Left lung (tissue), 14 donors: ENCODE measurements at places on chromosomes 4 and X. TPM values are rescaled to one million over a fixed set of nuclear protein-coding genes. Genes with fewer than 3 reads are reported as not detected.
A peak's percentile ranks its signal among the peaks of the same experiment; 100 is the strongest.

DNA sequence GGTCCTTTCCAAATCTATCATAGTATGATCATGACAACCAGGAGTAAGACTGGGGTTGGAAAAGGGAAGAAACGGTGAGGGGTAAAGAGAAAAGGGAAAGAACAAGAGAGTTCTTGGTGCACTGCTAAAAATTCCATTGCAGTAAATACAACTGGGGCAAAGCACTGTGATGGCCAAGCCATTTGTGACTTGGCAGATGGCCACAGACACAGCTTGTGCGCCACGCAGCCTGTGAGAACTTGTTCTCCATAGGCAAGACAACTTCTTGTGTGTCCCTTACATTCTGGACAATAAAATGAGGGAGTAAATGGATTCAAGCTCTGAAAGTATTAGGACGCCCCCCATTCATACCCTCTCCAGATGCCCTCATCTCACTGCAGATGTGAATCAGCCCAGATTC lies 10.9 kb downstream of the MFAP3L start:
- H3K27me3 ChIP-seq = no peaks in the 10 kb centered on the region
- no peak overlapping the region for H3K27ac ChIP-seq
- no peaks in the 10 kb centered on the region for H3K4me1 ChIP-seq
- H3K4me3 ChIP-seq = no peak overlapping the region
- H3K36me3 ChIP-seq = no peaks in the 10 kb centered on the region
- DNase-seq = peak; percentile 67

Gene CSAG3
- total RNA-seq = not detected

DNA sequence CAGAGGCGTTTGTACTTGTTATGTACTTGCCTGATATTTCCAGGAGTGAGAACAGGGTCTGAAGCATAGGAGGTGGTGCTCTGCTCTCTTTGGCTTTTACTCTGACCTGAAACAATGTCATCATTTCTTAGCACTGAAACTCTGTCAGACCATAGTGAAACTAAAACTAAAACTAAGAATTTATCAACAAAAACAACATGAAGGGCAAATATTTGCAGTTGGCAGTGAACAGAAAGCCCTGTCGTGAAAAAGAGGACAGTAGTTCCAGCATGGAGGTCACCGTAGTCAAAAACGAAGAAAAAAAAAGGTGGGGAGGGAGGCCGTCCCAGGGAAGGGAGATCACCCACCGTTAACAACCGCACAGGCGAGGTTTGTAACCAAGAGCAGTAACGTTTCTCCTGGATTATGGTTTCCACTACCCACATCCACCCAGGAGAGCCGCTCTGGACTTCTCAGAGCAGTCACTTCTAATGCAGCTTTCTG lies 97.5 kb downstream of the ANK2 start:
- peak overlapping the region; percentile 18 for H3K4me3 ChIP-seq
- H3K27ac ChIP-seq = no peak overlapping the region
- no peaks in the 10 kb centered on the region for H3K27me3 ChIP-seq
- DNase-seq = no peak
- H3K36me3 ChIP-seq = no peaks in the 10 kb centered on the region

Gene FAM184B
- total RNA-seq = 0.18 TPM

- H3K4me1 ChIP-seq = no peaks in the 10 kb centered on the region
- no peak for DNase-seq
- no peak overlapping the region for H3K27ac ChIP-seq
- H3K4me3 ChIP-seq = no peak overlapping the region
- no peaks in the 10 kb centered on the region for H3K27me3 ChIP-seq
Measured at GRCh38 chrX:97397371-97397770, 513.7 kb downstream of the RPA4 start.

GRCh38 chr4:139154538-139154937 lies 22.5 kb downstream of the ELF2 start:
- no peak for DNase-seq
- no peak overlapping the region for H3K4me3 ChIP-seq
- H3K27ac ChIP-seq = no peak overlapping the region
- H3K36me3 ChIP-seq = no peaks in the 10 kb centered on the region

DNA sequence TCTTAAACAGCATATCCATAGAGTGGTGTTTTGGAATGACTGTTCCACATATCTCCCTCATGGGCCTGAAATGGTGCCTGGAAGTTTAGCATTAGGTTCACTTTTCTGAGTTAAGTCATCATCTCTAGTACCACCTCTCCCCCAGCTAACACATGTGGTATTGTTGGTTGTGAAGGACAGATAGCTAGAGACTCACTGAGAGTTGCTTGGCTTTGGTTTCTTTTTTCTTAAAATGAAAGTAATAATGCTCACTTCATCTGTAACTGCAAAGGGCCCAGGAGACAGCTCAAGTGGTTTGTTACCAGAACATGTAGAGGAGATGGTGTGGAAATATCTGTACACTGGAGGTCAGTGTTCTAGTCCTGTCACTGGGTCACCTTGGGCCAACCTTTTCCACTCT lies 90.9 kb downstream of the EFNB1 start:
- H3K36me3 ChIP-seq = no peaks in the 10 kb centered on the region
- H3K4me1 ChIP-seq = no peaks in the 10 kb centered on the region
- H3K27me3 ChIP-seq = no peaks in the 10 kb centered on the region
- no peak for DNase-seq
- no peak overlapping the region for H3K4me3 ChIP-seq
- H3K27ac ChIP-seq = no peak overlapping the region

- H3K4me3 ChIP-seq = no peak overlapping the region
- no peak overlapping the region for H3K27ac ChIP-seq
- no peaks in the 10 kb centered on the region for H3K36me3 ChIP-seq
Measured at GRCh38 chrX:150360331-150360730, 2.8 kb upstream of the MAMLD1 start.

Gene AFM
- not detected for total RNA-seq

DNA sequence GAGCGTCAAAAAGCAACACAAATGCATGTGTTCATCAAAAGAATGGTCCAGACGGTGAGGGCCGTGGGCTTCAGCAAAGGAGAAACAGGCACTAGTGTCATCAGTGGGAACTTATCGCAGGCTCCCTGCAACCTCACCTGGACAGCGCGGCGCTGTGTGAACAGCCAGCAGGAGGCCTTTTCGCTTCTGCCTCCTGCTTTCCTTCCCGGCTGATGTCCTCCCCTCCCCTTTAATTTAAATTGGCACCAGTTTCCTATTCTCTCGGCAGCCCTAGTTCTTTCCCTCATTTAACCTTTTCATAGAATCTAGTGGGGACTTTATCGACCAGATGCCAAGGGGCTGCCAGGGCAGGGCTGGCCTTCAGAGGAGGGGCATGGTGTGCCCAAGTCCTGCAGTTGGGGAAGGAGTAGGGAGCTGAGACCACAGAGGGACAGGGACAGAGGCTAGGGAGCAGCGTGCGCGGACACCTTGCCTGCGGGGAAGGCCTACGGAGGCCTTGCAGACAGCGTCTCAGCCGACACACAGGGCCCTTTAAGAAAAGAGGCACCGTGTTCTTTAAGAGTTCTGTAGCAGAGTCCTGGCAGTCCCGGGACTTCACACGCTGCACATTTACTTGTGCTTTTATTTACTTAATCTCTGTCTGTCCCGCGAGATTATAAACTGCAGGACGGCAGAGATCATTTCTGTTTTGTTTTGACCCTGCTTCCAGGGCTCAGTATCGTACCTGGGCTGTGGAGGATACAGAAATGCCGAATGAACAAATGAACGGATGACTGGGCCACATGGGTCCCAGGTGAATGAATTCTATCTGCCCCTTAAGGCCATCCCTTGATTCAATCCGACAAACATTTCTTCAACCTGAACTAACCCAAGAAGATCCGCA lies 8.4 kb upstream of the SORBS2 start:
- H3K4me1 ChIP-seq = no peaks in the 10 kb centered on the region
- no peak overlapping the region for H3K27ac ChIP-seq
- no peaks in the 10 kb centered on the region for H3K36me3 ChIP-seq
- no peak overlapping the region for H3K4me3 ChIP-seq
- no peaks in the 10 kb centered on the region for H3K27me3 ChIP-seq
- no peak for DNase-seq

DNA sequence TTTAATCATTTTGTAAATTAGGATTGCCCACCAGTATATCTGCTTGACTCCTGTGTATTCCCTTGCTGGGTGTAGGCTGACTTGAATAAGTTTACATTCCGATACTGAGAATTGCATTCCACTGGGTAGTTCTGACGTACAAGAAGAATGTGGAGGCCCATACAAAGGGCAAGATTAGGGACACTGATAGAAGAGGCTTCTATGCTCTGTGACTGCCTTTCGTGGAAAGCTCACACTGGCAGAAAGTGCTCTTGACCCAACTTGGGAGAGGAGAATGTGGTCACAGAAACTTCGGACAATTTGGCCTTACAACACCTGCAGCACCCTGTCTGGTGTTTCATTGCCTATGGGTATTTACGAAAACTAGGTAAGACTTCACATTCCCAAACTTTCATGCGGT lies 126.3 kb downstream of the RAPGEF2 start:
- H3K27me3 ChIP-seq = no peaks in the 10 kb centered on the region
- peak overlapping the region; percentile 57 for H3K27ac ChIP-seq
- H3K4me3 ChIP-seq = no peak overlapping the region
- no peaks in the 10 kb centered on the region for H3K4me1 ChIP-seq
- DNase-seq = no peak
